ENCODE measurements at places on chromosomes 6 and 20.
A peak's percentile ranks its signal among the peaks of the same experiment; 100 is the strongest.

GRCh38 chr20:62293111-62293784 is 9.5 kb upstream of the ADRM1 start:
- DNase-seq: no peak

GRCh38 chr6:164098857-164099267 is 684.3 kb downstream of the QKI start:
- no peak for DNase-seq

DNA sequence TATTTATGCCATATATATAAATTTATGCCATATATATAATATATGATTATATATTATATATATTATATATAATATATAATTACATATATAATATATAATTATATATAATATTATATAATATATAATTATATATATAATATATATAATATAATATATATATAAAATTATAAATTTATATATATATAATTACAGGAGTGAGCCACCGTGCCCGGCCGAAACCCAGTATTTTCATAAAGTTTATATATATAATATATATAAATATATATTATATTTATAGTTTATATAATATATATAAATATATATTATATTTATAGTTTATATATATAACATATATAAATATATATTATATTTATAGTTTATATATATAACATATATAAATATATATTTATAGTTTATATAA is 31.6 kb downstream of the NKX2-4 start:
- no peak for DNase-seq

- DNase-seq: peak; percentile 50
These were observed 329.5 kb upstream of the KHDRBS2 start for GRCh38 chr6:62615366-62616015.

- DNase-seq: no peak
These were observed 29.2 kb upstream of the SSR1 start for GRCh38 chr6:7341989-7342742.

DNA sequence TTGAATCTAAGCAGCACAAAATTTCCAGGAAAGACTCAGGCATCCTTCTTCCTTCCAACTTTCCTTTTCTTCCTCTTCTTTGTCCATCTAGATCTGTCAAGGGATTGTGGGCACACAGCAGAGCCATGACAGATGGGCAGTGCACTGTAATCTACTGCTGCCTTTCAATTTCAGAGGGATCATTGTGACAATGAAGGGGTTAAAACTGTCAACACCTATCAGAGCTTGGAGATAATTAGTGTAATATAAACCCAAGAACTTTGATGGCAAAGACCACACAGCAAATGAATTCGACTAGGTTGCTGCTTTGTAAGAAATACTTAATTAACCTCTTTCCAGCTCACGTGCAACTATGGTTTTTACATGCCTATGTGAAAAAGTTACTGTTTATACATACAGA is 55.0 kb downstream of the SAMD5 start:
- no peak for DNase-seq

DNA sequence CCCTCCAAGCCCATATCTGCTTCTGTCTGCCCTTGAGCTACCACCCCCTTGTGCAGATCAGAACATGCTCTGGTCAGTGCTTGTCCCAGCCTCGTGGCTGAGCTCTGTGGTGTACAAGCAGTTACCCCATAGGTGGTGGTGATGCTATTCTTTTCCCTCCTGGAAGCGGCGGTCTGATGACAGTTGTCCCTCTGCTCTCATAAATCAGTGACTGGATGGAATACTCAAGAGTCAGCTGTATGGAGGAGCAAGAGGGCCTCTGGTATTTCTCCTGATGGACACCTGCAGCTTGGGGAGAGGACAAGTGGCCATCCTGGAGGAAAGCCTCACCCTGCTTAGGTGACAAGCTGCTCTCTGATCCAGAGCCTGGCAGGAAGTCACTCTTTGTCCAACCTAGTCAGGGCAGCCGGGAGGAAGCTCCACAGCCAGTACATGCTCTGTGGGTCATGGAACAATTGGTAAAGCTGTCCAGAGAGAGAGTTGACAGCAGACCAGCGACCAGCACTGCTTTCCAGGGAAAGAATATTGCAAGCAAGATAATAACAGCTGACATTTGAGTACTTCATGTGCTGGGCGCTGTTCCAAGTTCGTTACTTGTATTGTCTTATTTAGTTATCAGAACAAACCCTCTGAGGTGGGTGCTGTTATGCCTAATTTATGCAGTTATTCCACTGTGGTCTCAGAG is 47.1 kb downstream of the SCAND1 start:
- DNase-seq: peak; percentile 15
